ENCODE measurements at places on chromosomes 1 and 21. TPM values are rescaled to one million over a fixed set of nuclear protein-coding genes. Genes with fewer than 3 reads are reported as not detected.
A peak's percentile ranks its signal among the peaks of the same experiment; 100 is the strongest.

The FCRL2 gene
- polyA plus RNA-seq: not detected

The HMCN1 gene
- 50.4 TPM for polyA plus RNA-seq

The UTS2 gene
- not detected for polyA plus RNA-seq

The ERICH3 gene
- polyA plus RNA-seq: 0.87 TPM

The PMF1 gene
- 78.4 TPM for polyA plus RNA-seq

The GBP7 gene
- polyA plus RNA-seq: 0.07 TPM

The FCRL6 gene
- polyA plus RNA-seq: 0.49 TPM

The FCGR1A gene
- 2.6 TPM for polyA plus RNA-seq

The TENT5C gene
- 2.1 TPM for polyA plus RNA-seq

The NR5A2 gene
- 2.6 TPM for polyA plus RNA-seq

The PRAMEF4 gene
- not detected for polyA plus RNA-seq

The GUCA2B gene
- polyA plus RNA-seq: not detected

The AKNAD1 gene
- not detected for polyA plus RNA-seq

The PLEKHA6 gene
- 64.2 TPM for polyA plus RNA-seq

GRCh38 chr1:22291057-22291456 is 148.2 kb upstream of the WNT4 start:
- DNase-seq: no peak

- DNase-seq: no peak
Measured at GRCh38 chr1:106222403-106222802, 834.1 kb upstream of the PRMT6 start.

DNA sequence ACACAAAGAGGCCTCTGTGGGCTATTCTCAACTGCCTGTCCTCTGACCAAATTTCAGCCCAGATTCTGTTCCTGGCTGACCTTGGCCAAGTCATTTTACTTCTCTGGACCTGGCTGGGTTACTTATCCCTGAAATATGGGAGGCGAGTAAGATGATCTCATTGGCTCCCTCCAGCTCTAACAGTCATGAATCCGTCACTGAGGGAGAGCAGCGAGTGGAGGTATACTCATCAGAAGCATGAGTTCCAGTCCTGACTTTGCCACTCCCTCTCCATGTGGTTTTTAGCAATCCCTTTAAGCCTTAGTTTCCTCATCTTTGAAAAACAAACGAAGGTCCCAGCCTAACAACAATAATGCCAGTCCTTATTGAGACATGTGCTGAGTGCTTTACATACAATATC is 63.5 kb downstream of the CCDC185 start:
- no peak for DNase-seq

DNA sequence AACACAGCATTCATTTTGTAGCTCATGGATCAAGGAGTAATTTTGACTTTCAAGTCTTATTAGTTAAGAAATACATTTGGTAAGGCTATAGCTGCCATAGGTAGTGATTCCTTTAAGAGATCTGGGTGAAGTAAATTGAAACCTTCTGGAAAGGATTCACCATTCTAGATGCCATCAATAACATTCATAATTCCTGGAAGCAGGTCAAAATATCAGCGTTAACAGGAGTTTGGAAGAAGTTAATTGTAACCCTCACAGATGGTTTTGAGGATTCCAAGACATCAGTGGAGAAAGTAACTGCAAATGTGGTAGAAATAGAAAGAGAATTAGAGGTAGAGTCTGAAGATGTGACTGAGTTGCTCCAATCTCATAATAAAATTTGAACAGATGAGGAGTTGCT is 216.6 kb downstream of the GREM2 start:
- no peak for DNase-seq

GRCh38 chr1:7207875-7208646 is 422.8 kb downstream of the CAMTA1 start:
- peak; percentile 46 for DNase-seq

GRCh38 chr1:151972542-151973248 is 21.0 kb downstream of the S100A10 start:
- DNase-seq: peak; percentile 74

DNA sequence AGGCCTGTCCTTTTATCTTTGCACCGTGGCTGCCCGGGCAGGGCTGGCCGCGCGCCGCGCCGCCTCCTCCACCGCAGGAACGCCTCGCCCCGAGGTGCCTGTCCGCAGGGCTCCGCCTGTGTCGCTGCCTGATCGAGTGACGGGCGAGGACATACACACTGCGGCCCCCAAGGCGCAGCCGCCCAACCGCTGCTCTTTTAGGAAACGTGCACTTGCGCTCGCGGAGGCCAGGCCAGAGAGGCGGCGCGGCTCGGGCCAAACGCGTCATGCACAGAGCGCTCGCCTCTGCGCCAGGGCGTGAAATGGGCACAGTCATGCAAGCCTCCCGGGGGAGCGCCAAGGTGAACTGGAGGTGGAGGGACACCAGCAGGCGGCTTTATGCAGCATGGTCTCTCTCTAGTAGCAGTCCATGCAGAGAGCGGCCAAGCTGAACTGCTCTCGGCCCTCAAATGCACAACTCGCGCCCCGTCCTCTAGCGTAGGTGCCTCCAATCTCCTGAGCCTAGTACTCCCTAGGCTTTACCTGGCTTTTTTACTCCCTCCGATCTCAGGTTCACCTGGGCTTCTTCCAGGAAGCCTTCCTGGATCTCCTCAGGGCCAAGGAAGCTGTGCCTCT is 12.9 kb downstream of the TRABD2B start:
- DNase-seq: no peak

DNA sequence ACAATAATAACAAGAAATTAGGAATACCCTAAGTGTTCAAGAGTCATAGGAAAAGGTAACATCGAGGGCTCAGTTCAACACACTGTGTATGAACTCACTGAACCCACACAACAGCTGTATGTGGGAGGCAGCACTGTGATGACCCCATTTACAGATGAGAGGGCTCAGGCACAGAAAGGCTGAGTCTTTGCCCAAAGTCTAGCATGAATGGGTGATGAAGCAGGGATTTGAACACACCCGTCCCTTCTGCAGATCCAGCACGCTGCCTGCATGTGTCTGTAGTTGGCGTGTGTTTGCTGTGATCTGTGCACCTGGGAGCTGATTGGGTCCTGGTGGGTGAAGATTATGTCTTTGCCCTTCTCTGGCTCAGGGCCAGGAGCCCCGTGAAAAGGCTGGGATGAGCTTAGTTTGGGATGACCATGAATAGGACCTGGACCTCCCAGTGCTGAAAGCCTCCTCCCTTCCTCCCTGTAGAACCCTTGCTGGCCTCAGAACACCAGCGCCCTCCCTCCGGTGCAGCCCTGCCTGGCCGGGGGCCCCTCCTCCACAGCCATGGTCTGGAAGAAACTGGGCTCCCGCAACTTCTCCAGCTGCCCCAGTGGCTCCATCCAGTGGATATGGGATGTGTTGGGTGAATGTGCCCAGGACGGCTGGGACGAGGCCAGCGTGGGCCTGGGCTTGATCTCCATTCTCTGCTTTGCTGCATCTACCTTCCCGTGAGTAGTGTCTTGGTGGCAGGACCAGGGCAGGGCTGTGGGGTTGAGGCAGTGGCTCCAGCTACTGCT is 5.2 kb downstream of the SLC66A1 start:
- no peak for DNase-seq

- peak; percentile 69 for DNase-seq
Measured at GRCh38 chr21:16279731-16280581, 550.2 kb downstream of the USP25 start.

DNA sequence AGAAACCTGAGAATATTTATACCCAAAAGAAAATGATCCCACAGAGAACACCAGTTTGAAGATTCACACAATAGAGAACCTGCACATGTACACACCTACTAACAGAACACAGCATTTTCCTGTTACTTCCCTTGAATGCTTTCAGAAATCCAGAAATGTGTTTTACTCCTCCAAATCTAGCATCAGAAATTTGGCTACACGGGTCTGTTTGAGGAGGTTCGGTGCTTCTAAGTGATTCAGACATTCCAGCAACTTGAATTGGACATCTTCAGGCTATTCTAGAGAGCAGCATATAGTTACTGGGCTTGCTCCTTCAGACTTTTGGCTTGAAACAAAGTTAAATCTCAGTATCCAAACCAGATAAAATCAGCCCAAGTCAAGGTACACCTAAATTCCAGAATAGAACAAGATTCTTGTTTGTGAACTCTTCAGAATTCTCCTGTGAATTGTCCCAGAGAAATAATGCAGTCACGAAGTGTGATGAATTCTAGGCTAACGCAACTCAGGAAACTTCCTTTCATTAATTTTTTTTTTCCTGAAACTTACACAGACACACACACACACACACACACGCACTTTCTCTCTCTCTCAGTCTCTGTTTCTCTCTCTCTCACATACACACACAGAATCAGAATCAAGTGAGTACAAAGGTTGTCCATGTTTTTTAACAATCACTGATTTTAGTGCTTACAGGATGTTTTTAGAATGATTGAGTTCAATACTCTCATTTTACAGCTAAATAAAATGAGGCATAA is 278.4 kb upstream of the SNX7 start:
- DNase-seq: no peak

- no peak for DNase-seq
Measured at GRCh38 chr1:17119076-17119772, at the start of gene PADI2. Gene PADI2, minus strand, starts transcription at chr1:17119451. Its CDS starts 80 bp downstream, at chr1:17119371.

GRCh38 chr21:41798326-41798725 is 31.5 kb upstream of the RIPK4 start:
- DNase-seq: no peak

DNA sequence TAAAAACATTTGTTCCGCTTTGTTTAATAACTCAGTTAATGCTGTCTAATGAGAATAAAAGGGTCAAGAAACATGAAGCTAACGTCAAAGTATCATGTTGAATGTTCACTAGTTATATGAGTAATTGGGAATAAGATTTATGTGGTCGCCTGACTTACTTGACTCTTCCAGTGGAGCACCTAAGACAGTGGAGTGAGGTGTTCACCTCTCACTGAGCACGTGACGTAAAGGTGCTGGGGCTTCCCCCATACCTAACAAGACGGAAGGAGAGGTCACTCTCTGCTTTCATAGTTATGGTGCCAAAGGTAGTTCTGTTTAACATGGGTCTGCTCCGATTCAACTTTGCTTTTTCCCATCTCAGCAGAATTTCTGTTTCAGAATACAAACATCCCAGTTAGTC is 686 bp downstream of the KMO start:
- DNase-seq: no peak

DNA sequence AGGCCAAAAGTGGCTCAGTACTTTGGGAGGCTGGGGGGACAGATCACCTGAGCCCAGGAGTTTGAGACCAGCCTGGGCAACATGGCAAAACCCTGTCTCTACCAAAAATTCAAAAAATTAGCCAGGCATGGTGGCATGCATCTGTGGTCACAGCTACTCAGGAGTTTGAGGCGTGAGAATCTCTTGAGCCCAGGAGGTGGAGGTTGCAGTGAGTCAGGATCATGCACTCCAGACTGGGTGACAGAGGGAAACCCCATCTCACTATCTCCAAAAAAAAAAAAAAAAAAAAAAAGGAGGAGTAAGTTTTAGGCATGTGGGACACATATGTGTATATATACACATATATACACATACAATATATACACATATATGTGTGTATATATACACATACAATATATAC is 165.3 kb upstream of the DPYD start:
- DNase-seq: no peak

DNA sequence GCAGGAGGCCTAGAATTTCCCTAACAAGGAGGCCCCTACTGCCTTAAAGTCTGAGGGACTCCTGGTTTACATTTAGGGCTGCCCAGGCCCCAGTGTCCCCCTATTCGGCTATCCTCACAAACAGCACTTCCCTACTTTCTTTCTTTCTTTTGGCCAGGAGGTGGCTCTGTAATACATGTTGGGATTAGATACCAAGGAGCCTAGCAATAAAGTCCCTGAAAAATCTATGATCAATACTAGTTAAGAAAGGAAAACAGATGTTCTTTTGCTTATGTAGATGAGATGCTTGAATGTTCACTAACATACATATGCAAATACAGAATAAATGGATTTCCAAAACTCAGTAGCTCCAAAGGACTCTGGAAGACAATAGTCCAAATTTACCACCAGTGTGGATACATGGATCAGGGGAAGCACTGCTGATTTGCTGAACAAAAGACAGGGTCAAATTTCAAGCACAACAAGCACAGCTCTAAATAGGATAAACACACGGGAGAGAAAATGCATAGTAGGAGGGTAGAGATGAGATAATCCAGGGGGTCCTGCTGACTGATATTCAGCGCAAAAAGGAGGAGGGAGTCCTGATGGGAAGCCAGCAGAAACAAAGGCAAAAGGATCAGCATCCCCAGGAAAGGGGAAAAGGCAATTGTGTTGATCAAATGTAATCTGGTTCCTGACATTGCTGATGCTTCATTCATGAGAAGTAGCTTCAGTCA is 240.0 kb downstream of the NUF2 start:
- DNase-seq: no peak

DNA sequence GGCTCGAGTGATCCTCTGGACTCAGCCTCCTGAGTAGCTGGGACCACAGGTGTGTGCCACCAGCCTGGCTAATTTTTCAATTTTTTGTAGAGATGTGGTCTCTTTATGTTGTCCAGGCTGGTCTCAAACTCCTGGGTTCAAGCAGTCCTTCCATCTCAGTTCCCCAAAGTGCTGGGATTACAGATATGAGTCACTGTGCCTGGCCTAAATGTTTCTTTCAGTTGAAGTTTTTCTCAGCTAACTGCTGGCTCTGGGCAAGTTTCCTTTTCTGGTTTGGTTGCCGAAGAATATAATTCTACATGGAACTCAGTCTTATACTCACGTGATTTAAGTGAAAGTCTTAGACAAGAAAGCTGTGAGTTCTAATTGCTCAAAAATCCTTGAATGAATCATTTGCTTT is 57.0 kb downstream of the SASS6 start:
- no peak for DNase-seq

GRCh38 chr1:39799770-39800470 is 11.3 kb upstream of the BMP8B start:
- DNase-seq: no peak

GRCh38 chr1:63073309-63074306 is 248.8 kb upstream of the FOXD3 start:
- DNase-seq: no peak

DNA sequence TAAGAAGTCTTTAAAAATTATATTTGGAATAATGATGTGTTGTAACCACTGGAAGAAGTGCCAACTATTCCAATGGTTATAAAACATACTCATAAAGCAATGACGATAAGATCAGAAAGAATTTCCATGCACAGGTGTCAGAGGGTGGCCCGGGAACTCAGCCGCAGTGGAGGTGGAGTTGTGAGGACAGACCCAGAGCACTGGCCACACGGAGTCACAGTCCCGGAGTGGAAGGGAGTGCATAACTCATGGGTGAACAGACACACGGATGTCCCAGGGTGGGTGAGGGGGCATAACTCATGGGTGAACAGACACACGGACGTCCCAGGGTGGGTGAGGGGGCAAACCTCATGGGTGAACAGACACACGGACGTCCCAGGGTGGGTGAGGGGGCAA is 2.5 kb downstream of the KRTAP10-4 start:
- DNase-seq: no peak

- DNase-seq: no peak
Measured at GRCh38 chr1:230355128-230355527, 71.0 kb downstream of the PGBD5 start.

DNA sequence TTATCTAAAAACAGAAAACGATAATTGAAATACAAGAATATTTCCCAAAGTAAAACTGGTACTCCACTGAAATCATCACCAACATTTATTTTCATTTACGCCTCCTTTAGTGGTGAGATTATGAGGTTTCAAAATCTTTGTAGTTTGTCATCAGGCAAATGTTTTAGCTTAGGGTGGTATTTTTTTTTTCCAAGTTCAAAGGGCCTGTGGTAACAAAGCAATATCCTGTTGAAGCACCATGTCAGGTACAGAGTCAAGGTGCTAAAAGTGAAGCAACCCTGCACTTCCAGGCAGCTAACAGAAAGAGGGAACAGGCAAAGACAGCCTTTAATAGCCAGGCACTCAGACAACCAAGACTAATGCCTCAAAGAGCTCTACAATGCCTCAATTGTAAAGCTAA is 89.2 kb downstream of the JAK1 start:
- no peak for DNase-seq

Measured in left renal cortex interstitium (tissue), 4 donors.